Stimulated activated CD4-positive, alpha-beta T cell treated with anti-CD3 and anti-CD28 coated beads, Interleukin-15, amount 100 ng/mL, for 48 hours (primary cell): ENCODE measurements at places on chromosomes 3 and 15.

- no peak for DNase-seq
Measured at GRCh38 chr15:67037694-67038093, 27.7 kb upstream of the SMAD3 start.

DNA sequence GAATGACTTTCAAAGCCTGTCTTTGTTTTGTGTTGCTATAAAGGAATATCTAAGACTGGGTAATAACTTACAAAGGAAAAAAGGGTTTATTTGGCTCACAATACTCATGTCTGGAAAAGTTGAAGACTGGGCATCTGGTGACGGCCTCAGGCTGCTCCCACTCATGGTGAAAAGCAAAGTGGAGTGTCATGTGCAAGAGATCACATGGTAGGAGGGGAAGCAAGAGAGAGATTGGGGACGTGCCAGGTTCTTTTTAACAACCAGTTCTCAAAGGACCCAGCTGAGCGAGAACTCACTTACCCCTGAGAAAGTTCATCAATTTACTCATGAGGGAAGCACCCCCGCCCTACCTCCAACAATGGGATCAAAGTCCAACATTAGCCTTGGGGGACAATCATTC lies 929.4 kb downstream of the ROBO1 start:
- no peak for DNase-seq

- no peak for DNase-seq
Measured at GRCh38 chr15:61393524-61393923, 164.4 kb upstream of the RORA start.

DNA sequence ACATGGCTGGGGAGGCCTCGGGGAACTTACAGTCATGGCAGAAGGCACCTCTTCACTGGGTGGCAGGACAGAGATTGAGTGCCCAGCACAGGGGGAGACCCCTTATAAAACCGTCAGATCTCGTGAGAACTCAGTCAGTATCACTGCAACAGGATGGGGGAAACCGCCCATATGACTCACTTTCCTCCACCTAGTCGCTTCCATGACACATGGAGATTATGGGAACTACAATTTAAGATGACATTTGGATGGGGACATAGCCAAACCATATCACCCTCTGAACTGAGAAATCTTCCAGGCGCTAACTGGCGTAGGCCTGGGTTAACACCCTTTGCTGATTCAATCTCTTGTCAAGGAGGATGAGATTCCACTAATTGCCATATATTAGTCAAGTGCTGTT lies 392.3 kb downstream of the FEZF2 start:
- DNase-seq, result no peak

DNA sequence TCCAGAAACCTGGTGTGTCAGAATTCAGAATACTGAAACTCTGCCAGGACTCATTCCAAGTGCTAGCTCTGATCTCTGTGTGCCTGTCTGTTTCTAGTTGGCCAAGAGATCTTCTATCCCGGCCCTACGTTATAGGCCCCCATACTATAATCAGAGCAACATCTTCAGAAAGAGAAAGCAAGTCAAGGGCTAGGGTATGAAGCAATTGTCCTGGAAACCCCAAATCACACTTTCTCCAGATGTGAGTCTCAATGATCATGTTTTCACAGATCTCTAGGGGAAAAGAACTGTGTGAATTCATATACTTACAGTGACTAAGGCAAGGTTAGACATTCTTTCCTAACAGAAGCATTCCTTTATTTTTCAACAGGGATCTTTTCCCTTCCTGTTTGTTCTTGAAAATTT lies 309.7 kb downstream of the SLC9A9 start:
- DNase-seq, result no peak

- DNase-seq, result no peak
Measured at GRCh38 chr3:140753865-140754754, 76.2 kb downstream of the TRIM42 start.

GRCh38 chr15:65361708-65362459 lies 15.9 kb downstream of the IGDCC3 start:
- DNase-seq, result no peak
